Heart right ventricle (tissue), 16 donors: ENCODE measurements at places on chromosomes 4 and X.

DNA sequence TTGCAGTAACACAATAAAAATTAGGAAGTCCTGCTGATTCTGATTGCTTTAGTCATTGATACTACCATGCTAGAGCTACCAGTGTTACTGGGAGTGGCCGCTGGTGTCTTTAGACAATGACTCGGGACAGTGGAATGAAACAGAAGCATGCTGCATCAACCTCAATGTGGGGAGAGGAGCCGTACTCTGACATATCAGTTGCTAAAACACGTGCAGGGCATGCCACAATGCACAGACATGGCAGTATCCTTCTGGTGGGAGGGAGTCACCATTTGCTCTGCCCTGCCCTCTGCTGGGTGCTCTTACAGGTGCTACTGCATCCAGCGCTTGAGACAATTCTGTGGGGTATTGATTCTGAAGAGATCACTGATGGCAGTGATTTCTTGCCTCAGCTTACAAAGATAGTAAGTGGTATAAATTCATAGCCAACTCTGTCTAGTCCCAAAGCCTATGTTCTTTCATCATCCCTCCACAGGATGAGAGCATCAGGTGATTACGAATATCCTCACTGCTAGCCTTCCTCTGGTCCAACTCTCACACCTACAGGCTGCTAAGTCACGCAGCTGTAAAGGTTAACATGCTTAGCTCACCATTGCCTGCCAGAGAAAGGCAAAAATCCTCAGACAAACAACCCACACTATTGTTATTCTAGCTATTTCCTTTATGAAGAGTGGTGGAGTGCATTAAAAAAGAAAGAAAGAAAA is 43.7 kb downstream of the NSG1 start:
- H3K4me3 ChIP-seq: no peak overlapping the region
- DNase-seq: no peak
- H3K36me3 ChIP-seq: peaks cover 48% of the 10 kb centered on the region
- no peaks in the 10 kb centered on the region for H3K4me1 ChIP-seq
- H3K27me3 ChIP-seq: no peaks in the 10 kb centered on the region
- H3K27ac ChIP-seq: no peak overlapping the region

GRCh38 chrX:134632355-134632754 is 25.9 kb downstream of the PLAC1 start:
- no peak overlapping the region for H3K4me3 ChIP-seq
- no peaks in the 10 kb centered on the region for H3K27me3 ChIP-seq
- peaks cover 10% of the 10 kb centered on the region for H3K4me1 ChIP-seq
- no peak overlapping the region for H3K27ac ChIP-seq
- no peaks in the 10 kb centered on the region for H3K36me3 ChIP-seq

GRCh38 chr4:157072002-157072401 is 3.9 kb upstream of the GLRB start:
- no peaks in the 10 kb centered on the region for H3K36me3 ChIP-seq
- no peak overlapping the region for H3K4me3 ChIP-seq
- H3K27me3 ChIP-seq: no peaks in the 10 kb centered on the region
- H3K27ac ChIP-seq: no peak overlapping the region
- peaks cover 4% of the 10 kb centered on the region for H3K4me1 ChIP-seq
- no peak for DNase-seq

DNA sequence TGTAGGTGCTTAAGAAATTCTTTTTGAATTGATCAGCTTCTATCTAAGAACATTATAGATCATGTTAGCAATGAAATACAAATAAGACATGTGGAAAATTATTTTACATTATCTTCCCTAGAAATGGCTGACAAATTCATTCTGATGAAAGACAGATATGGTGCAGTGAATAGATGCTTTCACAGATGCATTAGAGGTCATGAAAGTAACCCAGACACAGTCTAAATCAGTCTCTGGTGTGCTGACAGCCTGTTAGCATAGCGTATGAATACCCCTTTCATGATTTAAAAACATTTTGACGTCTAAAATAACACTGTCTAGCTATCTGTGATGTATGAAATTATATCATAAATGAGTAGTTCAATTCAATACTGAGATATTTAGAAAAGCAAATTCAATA is 180.9 kb downstream of the UNC5C start:
- no peaks in the 10 kb centered on the region for H3K27me3 ChIP-seq
- no peak overlapping the region for H3K4me3 ChIP-seq
- DNase-seq: no peak
- H3K27ac ChIP-seq: no peak overlapping the region

- H3K27ac ChIP-seq: no peak overlapping the region
- no peaks in the 10 kb centered on the region for H3K27me3 ChIP-seq
- DNase-seq: no peak
- H3K4me3 ChIP-seq: no peak overlapping the region
Observed at GRCh38 chr4:13612569-13612968, 15.0 kb downstream of the BOD1L1 start.
